Stimulated activated CD4-positive, alpha-beta T cell treated with anti-CD3 and anti-CD28 coated beads, Interleukin-1b, Interleukin-23, amount 100 ng/mL, for 1 hour (primary cell): ENCODE measurements at places on chromosomes 13 and 19.

GRCh38 chr19:41321600-41322270 is 11.8 kb downstream of the CCDC97 start:
- DNase-seq: no peak

GRCh38 chr13:45482571-45483173 is 17.9 kb downstream of the COG3 start:
- DNase-seq: no peak

DNA sequence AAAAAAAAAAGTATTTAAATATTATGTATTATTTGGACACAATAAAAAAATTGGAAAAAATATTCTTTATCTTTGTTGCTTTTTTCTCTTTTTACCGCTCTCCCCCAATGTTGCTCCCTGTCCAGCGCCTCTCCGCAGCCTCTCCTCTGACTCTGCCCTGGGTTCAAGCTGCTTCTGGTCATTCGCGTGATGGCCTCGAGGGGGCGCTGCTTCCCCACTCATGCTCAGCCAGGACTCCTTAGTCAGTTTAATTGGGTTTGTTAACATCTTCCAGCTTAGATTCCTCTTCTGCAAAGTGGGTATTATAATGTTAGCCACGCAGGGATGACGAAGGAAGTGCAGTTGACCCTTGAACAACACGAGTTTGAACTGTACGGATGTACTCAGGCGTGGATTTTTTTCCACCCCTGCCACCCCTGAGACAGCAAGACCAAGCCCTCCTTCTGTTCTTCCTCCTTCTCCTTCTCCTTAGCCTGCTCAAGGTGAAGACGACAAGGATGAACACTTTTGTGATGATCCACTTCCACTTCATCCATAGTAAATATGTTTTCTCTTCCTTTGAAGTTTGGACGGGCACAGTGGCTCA is 4.9 kb upstream of the NWD1 start:
- peak; percentile 6 for DNase-seq

GRCh38 chr13:112209711-112210110 is 142.8 kb downstream of the SOX1 start:
- no peak for DNase-seq

DNA sequence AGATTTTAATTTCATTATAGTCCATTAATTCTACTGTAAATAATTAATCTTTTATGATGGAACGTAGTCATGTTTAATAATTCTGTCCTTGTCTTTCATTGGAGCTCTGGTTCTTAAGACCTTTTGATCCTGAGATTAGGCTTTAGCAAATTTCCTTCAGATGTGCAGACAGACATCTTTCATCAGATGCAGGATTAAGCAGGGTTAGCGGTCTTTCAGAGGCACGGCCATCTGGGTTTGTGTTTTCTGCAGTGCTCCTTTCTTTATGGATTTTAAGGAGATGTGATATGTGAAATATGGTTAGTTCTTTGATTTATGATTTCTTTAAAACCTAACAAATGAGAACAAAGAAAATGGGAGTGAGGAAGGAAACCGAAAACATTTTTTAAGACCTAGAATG is 643.9 kb upstream of the SGCG start:
- DNase-seq: no peak

- no peak for DNase-seq
Measured at GRCh38 chr13:30796132-30796572, 60.8 kb downstream of the ALOX5AP start.

- DNase-seq: no peak
Measured at GRCh38 chr19:38455031-38455430, 21.5 kb downstream of the RYR1 start.
